CD4-positive, CD25-positive, alpha-beta regulatory T cell (primary cell): ENCODE measurements at places on chromosomes 1 and 21. TPM values are rescaled to one million over a fixed set of nuclear protein-coding genes. Genes with fewer than 3 reads are reported as not detected.

The DCST1 gene
- 0.32 TPM for total RNA-seq

The ADPRS gene
- 20.6 TPM for total RNA-seq

The PAPPA2 gene
- total RNA-seq = 0.12 TPM

The ZFP69B gene
- total RNA-seq = 2.1 TPM

The AGO4 gene
- 12.7 TPM for total RNA-seq

The FCRL6 gene
- not detected for total RNA-seq

The RHD gene
- 0.20 TPM for total RNA-seq
